Femur (tissue), 1 donor: ENCODE measurements at places on chromosomes 4 and X.

GRCh38 chr4:43244688-43245382 lies 352.3 kb downstream of the GRXCR1 start:
- no peak for DNase-seq

DNA sequence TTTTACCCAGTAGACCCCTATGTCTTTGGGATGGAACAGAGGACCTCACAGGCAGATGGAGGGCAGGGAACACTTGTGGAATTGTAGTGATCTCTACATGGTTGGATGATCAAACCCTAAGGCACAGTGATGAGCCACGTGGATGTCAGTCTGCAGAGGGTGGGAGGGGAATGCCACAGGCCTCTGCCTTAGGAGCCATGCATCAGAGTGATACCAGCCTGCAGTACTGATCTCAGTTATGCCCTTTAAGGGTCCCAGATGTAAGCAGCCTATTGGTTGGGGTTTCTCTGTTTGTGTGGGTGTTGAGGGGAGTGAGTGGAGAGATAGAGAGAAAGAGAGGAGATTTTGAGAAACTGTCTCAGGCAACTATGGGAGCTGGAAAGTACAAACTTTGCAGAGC lies 39.9 kb upstream of the XAGE1B start:
- DNase-seq = no peak

- no peak for DNase-seq
These were observed 59.3 kb upstream of the UCP1 start for GRCh38 chr4:140628016-140628415.

DNA sequence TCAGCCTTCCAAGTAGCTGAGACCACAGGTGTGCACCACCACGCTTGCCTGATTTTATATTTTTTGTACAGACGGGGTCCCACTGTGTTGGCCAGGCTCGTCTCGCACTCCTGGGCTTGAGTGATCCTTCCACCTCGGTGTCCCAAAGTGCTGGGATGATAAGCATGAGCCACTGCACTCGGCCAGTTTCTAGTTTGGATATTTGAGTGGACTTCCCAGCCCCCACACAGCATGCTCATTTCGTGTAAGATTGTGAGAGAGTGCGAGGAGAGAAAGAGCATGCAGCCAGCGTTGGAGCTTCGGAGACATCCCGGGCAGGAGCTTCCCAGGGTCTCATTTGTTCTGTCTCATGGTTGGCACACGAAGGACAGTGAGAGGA lies 31.8 kb downstream of the ARSD start:
- no peak for DNase-seq

DNA sequence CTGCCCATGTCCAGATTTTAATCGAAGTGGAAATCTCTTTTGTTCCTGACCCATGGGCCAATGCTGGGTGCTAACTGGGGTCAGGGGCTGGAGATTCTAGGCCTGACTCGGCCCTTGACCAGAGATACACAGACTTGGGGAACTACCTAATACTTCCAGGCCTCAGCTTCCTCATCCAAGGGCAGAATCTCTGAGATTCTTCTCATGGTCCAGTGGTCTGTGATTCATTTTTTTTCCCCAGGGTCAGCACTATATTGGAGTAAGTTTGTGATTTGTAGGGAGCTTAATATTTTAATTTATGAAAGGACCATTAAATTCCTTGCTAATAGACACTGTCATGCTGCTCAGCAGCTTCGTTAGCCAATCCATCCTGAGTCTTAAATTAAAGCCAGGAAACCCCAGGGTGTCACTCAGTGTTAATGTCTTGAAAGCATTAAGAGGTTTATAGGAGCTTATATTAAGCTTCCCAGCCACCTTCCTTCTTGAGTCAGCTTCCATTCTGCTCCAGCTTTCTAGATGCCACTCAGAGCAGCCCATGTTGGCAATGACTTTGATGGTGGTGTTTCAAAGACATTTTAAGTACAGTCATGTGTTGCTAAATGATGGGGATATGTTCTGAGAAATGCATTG lies 27.0 kb upstream of the PROM1 start:
- DNase-seq = no peak

- no peak for DNase-seq
These were observed 254.0 kb downstream of the SNCA start for GRCh38 chr4:89582756-89583505.

DNA sequence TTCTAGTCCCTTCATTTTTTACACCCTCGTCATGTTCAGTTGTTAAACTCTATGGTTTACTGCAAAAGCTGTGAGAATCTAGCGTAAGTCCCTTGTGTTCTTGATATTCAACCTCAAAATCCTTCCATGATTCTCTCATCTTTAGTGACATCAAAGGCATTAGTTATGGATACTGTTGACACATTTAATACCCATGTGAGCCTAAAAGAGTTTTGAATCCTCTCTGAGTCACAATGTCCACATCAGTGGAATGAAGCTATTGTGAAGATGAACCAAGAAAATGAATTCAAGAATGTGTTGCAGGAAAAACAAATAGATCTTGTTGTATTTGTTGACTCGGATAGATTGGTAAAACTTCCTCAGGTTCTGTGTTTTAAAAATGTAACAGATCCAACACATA lies 394.7 kb upstream of the ATOH1 start:
- no peak for DNase-seq

- no peak for DNase-seq
These were observed 174.6 kb downstream of the PRR32 start for GRCh38 chrX:126994032-126994600.

- no peak for DNase-seq
These were observed 15.2 kb downstream of the PDLIM3 start for GRCh38 chr4:185520119-185520518.
